IMR-90 (cell line): ENCODE measurements at places on chromosomes 11 and 22. TPM values are rescaled to one million over a fixed set of nuclear protein-coding genes. Genes with fewer than 3 reads are reported as not detected.

Gene CYP2D6
- total RNA-seq = under 0.01 TPM in 2 replicates

Gene CHRNA10
- under 0.01 and 0.36 TPM in 2 replicates for total RNA-seq

Gene LMNTD2
- 0.18 and 0.28 TPM in 2 replicates for total RNA-seq

Gene RASSF10
- not detected in 2 replicates for total RNA-seq

Gene OR51B2
- total RNA-seq = not detected in 2 replicates

Gene CASP12
- total RNA-seq = not detected in 2 replicates

Gene EIF4ENIF1
- total RNA-seq = 14.7 and 16.4 TPM in 2 replicates

Gene LRRC32
- total RNA-seq = 4.2 and 5.2 TPM in 2 replicates
